ENCODE measurements at places on chromosomes 2 and 18. TPM values are rescaled to one million over a fixed set of nuclear protein-coding genes. Genes with fewer than 3 reads are reported as not detected.

The SLC9A4 gene
- total RNA-seq = 19.9 TPM

GRCh38 chr2:37585982-37586621, 85.3 kb downstream of the CDC42EP3 start:
- DNase-seq = peak; percentile 41

DNA sequence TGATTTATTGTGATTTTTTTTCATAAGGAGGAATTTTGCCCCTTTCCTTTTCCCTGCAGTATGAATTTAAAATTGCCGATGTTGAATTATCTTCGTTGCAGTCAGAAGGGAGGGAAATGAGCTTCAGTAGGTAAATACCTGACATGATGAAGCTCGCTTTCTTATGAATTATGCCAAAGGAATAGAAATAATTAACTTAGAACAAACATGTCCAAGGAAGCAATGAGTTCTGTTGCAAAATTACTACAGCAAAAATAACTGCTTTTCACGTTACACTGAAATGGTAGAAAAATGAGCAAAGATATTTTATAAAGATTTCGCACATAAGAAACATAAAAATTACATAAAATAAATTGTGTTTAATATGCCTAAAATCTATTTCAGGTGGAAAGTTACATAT, 91.1 kb upstream of the ZNF804A start:
- DNase-seq = no peak

DNA sequence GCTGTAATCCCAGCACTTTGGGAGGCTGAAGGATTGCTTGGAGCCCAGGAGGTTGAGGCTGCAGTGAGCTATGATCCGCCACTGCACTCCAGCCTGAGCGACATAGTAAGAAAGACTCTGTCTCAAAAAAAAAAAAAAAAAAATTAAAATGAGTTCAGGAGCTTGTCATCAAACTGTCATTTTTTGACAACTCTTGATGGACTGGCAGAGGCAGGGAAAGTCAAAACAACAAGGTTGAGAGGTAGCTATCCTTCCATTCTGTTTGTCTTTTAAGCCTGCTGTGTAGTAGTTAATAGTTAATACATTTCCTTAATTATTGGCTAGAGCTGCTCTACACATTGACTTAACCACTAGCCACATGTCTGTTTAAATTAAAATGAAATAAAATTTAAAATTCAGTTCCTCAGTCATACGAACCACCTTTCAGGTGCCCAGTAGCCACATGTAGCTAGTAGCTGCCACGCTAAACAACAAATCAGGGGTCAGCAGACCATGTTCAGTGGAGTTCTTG, 22.7 kb downstream of the DPYSL5 start:
- DNase-seq = no peak

- no peak for DNase-seq
These were observed 113.0 kb downstream of the LRATD1 start for GRCh38 chr2:14745288-14746076.

The WDR33 gene
- total RNA-seq = 49.2 TPM

GRCh38 chr2:188848887-188849435, 125.2 kb upstream of the COL3A1 start:
- no peak for DNase-seq

DNA sequence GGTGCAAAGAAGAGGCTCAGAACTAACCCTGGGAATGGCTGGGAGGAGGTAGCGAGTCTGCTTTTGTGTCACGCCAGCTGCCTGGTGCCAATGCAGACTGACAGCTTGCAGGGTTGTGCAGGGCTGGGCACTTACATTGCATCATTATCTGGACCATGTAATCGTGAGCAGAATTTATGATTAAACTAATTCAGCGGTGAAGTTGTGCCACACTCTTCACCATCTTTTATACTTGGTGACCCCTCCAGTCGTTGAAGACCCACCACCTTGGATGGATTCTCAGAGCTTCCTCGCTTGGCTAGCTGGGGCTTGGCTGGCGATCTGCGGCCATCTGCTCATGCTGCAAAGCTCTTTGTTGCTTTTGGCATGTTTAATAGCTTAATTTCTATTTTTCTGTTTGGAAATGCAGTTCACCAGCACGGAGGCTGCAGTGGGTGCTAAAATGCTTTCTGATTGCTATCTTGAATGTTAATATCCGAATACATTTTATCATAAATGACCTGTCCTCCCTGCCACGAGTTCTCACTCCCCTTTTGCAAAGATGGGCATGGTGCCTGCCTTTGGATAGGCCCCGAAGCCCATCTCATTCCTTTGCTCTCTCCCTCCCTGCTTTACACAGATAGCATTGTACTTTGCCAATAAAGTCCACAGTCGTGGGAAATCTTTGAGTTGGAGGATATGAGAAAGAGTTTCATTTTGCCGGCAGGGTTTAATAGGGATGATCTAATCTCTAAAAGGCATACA, 188.2 kb downstream of the PRKCE start:
- DNase-seq = no peak

The CRYGD gene
- not detected for total RNA-seq

GRCh38 chr18:57959278-57959677, 84.7 kb upstream of the NEDD4L start:
- peak; percentile 51 for DNase-seq

The FOXI3 gene
- not detected for total RNA-seq

GRCh38 chr2:204972606-204973336, 427.5 kb downstream of the PARD3B start:
- no peak for DNase-seq

The KIAA2012 gene
- not detected for total RNA-seq

The OR6B2 gene
- total RNA-seq = not detected

DNA sequence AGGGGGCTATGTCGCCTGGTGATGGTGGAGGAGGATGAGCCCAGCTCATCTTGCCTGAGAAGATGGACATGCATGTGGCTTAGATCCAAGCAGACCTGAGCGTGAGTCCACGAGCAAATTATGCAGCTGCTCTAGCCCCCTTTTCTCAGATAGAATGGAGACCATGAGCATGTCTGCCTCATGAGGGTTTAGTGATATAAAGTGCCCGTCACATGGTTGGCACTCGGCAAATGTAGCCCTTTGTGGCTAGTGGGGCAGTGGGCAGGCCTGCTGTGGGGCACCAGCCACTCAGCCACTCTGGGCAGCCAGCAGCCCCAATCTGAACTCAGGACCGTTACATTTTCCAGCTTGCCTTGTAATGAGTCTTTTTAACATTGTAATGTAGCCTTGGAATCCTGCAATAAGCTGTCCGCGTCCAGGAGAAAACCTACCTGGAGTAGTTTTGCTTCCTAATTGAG, 92.1 kb upstream of the HS6ST1 start:
- DNase-seq = peak; percentile 9

DNA sequence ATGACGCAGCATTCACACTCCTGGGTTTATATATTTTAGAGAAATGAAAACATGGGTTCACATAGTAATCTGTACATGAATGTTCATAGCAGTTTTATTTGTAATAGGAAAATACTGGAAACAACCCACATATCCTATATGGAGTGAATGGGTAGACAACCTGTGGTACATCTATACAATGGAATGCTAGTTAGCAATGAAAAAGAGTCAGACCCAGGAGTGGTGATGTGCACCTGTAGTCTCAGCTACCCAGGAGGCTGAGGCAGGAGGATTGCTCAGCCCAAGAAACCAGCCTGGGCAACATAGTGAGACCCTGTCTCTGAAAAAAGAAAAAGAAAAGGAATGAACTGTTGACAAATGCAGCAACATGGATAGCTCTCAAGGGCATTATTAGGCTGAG, 25.9 kb downstream of the AFTPH start:
- DNase-seq = no peak

DNA sequence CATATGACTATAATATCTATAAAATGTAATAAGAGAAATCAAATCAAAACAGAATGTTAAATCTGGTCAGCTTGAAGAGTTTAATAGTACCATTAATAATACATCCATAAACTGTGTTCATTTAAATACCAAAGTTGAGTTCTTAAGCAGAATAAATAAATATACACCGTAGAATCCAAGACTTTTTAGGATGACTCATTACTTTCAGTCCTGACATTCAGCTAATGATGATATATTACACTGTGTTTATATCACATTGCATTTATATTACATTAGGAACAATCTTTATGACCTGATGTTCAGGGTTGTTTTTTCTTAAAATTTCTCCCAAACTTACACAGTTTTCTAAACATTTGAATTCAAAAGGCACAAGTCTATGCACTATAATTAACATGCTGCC, 331.3 kb downstream of the SS18 start:
- DNase-seq = no peak

The PIK3C3 gene
- 45.6 TPM for total RNA-seq

GRCh38 chr2:205477016-205477705, 205.1 kb upstream of the NRP2 start:
- no peak for DNase-seq

The IL37 gene
- total RNA-seq = 0.29 TPM

The SRD5A2 gene
- total RNA-seq = 0.09 TPM

The ACTR3 gene
- total RNA-seq = 184 TPM

DNA sequence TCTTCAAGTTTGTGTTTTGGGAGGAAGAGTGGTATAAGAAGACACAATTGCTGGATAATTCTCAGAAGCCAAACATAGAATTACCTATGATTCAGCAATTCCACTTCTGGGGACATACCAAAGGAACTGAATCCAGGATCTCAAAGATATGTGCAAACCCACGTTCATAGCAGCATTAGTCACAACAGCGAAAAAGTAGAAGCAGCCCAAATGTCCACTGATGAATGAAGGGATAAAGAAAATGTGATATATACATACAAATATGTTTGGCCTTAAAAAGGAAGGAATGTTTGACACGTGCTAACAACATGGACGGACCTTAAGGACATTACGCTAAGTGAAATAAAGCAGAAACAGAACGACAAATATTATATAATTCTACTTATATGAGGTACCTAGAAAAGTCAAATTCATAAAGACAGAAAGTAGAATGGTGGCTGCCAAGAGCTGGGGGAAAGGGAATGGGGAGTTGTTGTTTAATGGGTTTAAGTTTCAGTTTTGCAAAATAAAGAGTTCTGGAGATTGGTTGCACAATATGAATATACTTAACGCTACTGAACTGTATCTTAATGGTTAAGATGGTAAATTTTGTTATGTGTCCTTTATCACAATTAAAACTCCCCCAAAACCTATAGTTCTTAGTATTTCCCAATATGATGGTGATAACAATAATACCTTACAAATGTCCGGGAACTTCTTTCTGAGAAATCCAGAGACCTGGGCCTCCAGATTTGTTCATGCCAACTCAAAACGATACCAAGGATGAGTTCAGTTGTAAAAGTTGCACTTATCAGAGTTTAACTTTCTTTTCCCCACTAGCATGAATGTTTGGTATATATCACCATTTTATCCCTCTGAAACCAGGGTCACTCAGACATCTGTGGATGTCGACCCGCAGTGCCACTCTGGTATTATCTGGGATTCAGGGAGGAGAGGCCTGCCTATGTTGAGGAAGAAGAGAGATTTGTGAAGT, 33.7 kb upstream of the WIPF1 start:
- DNase-seq = no peak

DNA sequence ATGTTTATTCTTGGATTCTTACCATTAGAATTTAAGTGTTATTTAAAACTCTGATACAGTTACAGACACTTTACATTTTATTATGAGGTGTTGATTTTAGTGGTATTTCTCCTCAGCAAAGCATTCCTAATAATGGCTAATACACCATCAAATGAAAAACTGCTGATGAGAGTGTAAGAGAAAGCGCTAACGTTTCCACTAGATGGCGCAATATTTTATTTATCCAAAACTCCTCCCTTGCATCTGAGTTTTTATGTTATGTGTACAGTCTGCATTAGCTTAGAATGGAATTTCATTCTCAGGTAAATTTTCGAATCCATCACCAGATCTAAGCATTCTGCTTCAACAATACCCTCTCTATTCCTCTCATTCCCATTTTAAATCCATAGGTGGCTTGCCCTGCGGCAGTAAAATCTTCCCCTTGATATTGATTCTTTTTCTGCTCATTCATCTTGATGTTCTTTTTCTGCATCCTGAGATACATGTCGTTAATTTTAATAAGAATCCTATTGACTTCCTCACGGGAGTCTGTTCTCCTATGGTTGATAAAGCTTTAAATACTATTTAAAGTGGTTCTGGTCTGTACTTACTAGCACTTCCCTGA, 53.9 kb downstream of the PRKRA start:
- no peak for DNase-seq

DNA sequence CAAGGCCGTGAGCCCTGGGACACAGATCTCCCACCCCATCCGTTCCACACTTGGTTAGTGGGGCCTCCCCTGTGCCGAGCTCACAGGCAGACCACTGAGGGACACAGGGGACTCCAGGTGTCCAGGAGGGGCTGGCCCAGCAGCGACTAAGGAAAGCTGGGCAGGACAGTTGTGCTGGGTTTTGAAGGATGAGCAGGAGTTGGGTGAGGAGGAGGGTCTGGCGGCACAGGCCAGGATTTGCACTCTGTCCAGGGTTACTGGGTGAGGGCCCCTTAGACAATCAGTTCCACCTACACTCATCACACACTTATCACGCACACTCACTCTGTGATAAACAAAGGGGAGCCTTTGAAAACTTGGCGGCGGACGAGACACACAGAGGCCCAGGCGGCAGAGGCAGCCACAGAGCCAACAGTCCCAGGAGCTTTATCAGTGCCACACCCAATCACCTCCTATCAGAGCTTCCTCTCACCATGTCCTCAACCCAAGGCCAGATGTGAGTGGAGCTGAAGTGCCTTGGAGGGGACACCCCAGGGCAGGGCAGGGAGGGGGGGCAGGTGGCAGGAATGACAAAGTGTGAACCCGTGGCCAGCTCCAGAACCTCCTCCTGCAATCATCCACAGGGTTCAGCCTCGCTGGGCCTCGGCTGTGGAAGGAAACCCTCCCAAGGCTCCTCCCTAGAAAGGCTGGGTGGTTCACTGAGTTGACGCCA, 26.6 kb downstream of the BIN1 start:
- DNase-seq = peak; percentile 61

The EIF2AK2 gene
- total RNA-seq = 28.7 TPM

The NMS gene
- total RNA-seq = not detected

DNA sequence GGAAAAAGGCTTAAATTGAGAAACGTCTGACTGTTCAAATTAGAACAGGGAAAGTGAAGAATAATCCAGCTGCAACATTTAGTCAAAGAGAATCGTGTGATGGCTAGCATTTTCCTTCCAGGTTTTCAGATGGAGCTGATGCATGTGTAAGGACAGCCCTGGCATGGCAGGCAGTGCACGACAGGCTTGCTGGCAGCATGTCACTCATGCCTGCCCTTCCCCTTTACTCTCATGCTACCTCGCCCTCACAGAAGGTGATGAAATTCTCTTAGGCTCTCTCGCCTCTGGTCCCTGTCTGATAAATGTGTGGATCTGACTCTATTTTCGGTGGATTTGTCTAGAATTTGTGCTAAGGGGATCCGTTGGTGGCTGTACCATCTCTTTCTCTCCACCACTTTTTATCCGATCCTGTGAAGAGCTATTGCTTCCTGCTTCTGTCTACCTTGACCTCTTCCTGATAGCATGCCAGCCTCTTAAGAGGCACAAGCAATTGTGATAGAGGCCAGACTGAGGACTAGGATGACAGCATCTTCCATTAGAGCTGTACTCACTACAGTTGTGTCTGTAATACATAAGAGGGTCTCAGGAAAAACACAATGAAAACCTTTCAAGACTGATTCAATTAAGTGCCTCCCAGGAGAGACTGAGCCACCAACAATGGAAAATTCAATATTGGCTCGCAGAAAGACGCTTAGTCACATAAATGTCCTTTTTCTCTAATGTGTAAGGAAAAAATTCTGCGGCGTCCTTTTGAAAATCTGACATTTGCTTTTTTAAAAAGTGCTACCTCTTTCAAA, 65.6 kb upstream of the NOSTRIN start:
- DNase-seq = no peak

The UGT1A8 gene
- total RNA-seq = 26.4 TPM

- no peak for DNase-seq
These were observed 439.4 kb downstream of the SPAG16 start for GRCh38 chr2:213723707-213724106.

- no peak for DNase-seq
These were observed 24.5 kb upstream of the SPRED2 start for GRCh38 chr2:65456886-65457285.
